ENCODE measurements at places on chromosomes 1 and 21. TPM values are rescaled to one million over a fixed set of nuclear protein-coding genes. Genes with fewer than 3 reads are reported as not detected.

- no peak for DNase-seq
Observed at GRCh38 chr1:71882226-71882625, 400.1 kb downstream of the NEGR1 start.

DNA sequence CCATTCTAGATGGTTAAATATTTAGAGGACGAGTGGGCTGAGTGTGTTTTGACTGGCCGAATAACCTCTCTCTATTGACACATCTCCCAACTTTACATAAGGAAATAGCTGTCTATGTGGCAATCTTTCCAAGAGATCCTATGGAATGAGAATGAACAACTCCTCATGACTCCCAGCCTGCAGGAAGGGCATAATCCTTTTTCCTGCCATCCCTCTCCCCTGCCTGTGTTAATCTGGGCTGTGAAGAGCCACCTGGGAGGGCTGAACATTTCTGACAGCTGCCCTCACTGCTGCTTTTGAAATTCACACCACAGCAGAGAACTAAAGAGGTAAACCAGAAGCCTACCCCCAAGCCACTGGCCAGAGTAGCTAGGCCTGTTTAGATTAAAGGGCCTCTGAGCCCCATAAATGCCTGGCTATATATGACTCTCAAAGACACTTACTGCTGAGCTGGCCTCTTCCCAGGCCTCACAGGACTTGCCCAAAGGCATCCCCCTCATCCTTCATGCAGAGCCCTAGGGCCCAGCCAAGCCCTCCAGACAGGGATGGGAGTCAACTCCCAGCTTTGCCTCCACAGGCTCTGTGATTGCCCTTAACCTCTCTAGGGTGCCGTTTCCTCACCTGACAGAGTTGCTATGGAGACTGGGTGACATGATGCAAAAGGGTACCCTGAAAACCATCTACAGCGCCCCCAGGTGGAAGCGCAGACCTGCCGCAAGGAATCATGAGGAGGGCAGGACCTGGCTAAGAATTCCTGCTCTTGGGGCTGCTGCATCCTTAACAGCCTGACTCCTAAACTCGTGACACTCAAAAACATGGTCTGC lies 42.0 kb upstream of the LDLRAP1 start:
- DNase-seq: no peak

The MYOM3 gene
- total RNA-seq: 0.79 TPM

GRCh38 chr1:244350027-244350426 lies 101.7 kb downstream of the ADSS2 start:
- no peak for DNase-seq
